Caco-2 (cell line): ENCODE measurements at places on chromosomes 2 and 18.

DNA sequence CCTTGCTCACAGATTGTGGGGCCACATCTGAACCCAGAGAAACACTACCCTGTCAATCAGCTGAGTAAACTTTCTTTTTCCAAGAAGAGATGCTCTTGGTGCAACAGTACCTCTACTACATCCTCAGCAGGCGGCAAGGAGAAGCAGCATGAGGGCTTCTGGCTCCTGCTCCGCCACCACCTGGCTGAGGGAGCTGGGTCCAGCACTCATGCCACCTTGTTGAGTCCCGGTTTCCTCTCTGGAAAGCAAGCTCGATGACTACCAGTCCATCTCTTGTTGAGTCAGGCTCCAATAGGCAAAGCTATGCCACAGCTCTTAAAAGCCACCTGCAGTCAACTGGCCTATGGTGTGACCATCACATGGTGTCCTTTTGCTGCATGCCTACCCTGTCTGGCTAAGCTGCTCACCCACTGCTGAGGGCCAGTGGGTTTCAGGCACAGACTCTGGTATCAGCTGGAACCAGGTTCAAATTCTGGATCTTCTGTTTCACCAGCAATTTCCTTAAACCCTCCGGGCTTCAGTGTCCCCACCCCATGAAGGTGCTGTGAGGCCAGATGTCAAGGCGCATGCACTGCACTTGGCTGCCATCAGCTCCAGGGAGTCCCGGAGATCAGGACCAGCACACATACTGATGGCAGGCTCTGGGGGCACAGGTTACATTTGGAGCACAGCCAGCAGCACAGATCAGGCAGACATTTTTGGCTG is 42.5 kb upstream of the ACAA2 start:
- DNase-seq = no peak

- DNase-seq = no peak
Measured at GRCh38 chr2:112579241-112579640, 5.2 kb upstream of the CHCHD5 start.

DNA sequence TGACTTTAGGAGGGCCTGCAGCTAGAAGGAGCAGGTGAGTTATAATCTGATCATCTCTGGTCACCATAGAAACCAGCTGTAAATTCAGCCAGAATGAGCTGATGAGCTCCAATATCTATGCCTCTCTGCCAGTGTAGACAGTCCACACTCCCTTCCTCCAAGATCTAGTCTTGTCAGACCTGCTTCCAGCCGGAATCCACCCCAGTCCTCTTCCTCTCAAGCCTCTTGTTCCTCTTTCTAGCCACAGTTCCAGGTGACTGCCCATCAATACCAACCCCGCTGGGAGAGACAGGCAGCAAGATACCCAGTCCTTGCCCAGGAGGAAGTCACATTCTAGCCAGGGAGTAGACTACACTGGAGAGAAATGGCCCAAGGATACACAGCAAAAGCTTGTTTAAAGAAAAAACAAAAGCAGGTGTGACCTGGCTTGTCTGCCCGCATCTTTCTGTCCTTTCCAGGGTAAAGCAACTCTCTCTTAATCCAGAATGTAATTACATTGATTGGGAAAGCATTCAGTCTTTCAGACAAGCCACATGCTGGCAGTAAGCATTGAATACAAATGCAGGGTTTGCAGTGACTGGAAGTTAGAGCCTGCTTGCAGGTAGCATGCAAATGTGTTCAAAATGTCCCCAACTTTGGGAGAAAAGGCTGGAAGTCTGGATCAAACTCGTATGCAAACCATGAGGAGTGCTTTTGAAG is 9.0 kb upstream of the SLC35F6 start:
- DNase-seq = no peak

DNA sequence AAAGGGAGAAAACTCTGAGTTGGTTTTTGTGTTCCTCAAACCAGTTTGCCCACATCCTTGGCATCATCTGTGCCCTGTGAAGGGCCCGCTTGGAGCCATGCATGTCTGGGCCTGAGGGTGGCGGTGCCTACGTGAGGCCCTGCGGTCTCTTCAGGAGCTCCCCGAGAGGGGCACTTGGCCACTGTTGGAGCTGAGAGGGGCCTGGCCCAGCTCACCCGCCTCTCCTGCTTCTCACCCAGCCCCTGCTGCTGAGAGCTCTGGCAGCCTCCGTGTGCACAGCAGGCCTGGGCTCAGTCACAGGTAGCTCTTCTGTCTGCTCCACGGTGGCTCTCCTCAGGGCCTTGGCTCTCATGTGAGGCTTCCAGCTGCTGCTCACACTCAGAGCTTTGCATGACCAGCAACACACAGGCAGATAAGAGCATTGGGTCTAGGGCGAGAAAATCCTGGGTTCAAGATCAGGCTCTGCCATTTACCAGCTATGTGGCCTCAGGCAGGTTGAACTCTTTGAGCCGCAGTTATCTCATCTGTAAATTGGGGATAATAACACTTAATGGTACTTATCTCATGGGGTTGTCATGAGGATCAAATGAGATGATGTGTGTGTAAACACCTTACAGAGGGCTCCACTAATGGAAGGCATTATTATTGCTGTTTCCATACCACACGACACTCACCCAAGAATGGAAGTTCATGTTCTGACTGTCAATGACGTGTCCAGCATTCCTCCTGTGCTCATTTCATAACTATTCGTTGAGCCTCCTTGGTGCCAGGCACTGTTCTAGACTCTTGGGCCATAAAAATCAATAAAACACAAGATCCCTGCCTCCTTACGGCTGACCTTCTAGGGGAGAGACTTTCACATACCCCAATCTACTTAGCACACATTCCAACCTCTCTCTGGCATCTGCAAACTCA is 41.6 kb upstream of the PLB1 start:
- DNase-seq = peak; percentile 38

DNA sequence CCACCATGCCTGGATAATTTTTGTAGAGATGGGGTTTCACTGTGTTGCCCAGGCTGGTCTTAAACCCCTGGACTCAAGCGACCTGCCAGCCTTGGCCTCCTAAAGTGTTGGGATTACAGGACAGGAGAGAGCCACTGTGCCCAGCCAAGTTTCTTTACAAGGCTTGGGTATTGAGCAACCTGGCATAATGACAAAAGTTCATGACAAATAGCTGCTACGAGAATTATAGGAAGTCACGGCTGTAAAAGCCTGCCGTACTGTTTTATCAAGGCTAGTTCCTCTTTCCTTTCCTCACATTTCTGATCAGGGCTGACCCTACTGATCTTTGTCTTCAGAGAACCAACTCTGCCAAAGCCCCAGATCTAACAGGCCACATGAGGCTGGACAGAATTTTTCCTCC is 490.4 kb upstream of the SPRED2 start:
- no peak for DNase-seq

- no peak for DNase-seq
Measured at GRCh38 chr2:45867800-45868199, 216.3 kb downstream of the PRKCE start.

DNA sequence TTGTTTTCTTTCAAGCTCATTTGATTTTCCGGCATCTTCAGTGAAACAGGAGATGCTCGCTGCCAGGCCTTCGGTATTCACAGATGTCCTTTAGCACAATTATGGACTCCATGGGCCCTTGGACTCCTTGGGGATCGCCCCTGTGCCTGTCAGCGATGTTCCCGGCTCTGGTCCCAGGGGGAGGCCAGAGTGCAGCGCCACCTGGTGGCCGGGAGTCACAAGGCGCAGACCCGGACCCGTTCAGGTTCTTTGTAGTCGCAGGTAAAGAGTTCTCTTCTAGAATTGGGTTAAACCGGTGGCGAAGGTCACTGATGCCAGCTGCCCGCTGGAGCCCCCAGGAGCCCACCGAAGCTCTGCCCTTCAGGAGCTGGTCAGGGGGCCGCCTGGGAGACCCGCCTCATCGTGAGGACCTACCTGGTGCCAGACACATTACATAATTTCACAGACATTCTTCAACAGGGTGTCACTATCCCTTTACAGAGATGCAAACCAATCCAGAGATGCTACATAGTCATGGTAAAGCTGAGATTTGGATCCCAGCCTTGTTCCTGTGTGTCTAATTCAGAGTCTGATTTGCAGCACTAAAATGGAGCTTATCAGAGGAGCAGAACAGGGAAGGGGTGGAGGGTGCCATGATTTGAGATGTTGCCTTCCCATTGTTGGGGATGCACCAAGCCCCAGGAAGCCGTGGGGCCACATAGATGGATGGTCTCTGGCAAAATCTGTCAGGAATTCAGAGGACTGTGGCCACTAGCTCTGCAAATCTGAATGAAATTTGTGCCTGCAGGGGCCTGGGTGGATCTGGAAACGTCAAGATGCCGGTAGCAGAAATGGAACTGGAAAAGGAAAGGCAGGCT is 6.0 kb upstream of the INPP5D start:
- DNase-seq = peak; percentile 49

GRCh38 chr2:40470822-40471813 is 19.2 kb upstream of the SLC8A1 start:
- no peak for DNase-seq

- DNase-seq = no peak
Measured at GRCh38 chr2:222538535-222538934, 114.2 kb downstream of the SGPP2 start.

DNA sequence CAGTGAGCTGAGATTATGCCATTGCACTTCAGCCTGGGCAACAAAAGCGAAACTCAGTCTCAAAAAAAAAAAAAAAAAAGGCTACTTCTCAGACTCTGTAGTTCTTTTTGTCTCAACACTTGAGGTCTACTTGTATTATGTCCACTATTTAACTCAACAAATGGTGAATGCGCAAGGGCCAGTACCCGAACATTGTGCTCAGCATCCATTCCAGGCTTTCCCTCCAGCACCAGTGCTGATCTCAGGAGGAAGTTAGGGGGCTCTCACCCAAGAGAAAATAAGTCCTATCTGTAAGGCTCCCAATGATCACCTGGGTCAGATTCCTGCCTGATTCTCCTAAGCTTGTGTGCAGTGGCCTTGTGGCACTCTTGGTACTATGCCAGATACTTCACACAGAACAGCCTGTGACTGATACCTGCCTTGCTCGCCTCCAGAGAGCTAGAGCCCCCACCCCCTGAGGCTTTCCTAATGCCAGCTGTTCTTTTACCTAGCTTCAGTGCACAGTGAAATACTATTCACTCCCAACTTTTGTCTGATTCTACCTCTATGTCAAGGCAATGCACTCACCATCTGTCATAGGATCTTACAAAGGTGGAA is 74.9 kb downstream of the INO80D start:
- DNase-seq = no peak

DNA sequence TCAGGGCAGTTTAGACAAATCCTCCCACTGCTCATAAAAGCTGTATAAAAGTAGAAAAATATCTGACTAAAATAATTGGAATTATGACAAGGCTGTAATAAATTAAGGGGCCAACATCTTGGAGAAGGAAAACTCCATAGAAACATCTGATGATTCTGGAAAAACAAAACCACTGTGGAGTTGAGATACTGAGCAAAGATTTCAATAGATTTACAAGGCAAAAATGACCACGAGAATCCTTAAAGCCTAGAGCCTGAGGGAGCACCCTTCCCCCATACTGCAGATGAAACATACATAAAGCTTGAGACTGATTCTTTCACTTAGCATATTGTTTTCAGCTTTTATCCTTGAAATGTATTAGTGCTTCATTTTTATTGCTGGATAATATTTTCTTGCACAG is 286.4 kb upstream of the MMADHC start:
- no peak for DNase-seq

GRCh38 chr2:141311430-141311829 is 819.4 kb downstream of the LRP1B start:
- DNase-seq = no peak

GRCh38 chr18:28905509-28905908 is 728.6 kb upstream of the CDH2 start:
- no peak for DNase-seq

DNA sequence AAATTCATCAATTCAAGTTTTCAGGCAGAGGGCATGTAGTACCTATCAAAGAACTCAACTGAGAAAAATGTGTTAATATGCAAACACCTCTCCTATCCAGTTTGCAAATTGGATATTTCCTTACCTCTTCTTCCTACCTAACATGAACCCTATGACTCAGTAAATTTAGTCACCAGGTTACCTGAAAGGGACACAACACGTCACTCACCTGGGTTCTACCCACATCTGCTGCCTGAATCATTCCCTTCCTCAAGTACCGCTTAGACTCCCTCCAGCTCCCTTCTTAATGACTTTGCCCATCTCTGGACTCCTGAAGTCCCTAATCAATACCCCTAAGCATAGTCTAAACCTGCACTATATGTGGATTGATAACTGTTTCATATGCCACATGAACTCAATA is 10.4 kb downstream of the ANKRD44 start:
- DNase-seq = no peak

DNA sequence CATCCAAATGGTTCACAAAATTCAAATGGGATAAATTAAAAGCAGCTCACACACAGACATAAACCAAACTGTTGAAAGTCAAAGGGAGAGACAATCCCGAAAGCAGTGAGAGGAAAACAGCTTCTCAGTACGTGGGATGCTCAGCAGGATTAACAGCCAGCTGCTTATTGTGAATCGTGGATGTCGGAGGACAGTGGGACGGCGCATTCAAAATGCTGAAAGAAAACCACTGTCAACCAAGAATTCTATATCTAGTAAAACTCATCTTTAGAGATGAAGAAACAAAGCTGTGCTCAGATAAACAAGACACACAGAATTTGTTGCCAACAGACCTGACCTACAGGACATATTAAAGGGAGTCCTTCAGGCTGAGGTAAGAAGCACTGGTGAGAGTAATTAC is 102.9 kb downstream of the NFATC1 start:
- no peak for DNase-seq

DNA sequence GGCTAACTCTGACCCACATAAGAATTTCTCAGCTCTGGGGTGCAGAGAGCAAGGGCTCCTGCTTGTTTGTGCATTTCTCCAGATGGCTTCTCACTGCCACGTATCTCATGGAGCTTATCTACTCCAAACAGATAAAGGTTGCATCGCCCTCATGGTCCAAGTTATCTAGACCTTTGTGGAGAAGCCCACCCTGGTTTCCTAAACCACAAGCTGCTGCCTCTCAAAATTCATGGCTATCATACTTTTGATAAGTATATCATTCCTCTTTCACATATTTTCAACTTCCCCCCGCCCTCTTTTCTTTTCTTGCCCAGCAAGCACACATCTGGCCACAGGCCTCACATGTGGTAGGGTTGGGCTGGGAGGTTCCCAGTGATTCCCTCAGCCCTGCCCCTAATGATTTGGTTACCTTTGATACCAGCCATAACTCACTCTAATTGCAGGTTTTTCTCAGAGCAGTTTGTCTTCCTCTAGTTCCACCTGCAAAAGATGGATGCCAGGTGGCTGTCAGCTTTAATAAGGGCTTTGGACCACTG is 146.0 kb downstream of the RHBDD1 start:
- no peak for DNase-seq

- no peak for DNase-seq
Measured at GRCh38 chr2:105674401-105674800, 70.3 kb upstream of the NCK2 start.

DNA sequence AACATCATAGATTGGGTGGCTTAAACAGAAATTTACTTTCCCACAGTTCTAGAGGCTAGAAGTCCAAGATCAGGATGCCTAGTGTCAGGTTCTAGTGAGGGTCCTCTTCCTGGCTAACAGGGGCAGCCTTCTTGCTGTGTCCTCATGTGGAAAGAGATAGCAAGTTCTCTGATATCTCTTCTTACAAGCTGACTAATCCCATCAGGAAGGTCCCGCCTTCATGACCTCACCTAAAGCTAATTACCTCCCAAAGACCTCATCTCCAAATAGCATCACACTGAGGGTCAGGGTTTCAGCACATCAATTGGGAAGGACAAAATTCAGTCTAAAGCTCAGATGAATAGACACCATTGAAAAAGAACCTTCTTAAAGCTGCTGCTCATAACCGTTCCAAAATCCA is 22.9 kb downstream of the ACVR1 start:
- DNase-seq = no peak
